ENCODE measurements at places on chromosomes 12 and 14. TPM values are rescaled to one million over a fixed set of nuclear protein-coding genes. Genes with fewer than 3 reads are reported as not detected.

DNA sequence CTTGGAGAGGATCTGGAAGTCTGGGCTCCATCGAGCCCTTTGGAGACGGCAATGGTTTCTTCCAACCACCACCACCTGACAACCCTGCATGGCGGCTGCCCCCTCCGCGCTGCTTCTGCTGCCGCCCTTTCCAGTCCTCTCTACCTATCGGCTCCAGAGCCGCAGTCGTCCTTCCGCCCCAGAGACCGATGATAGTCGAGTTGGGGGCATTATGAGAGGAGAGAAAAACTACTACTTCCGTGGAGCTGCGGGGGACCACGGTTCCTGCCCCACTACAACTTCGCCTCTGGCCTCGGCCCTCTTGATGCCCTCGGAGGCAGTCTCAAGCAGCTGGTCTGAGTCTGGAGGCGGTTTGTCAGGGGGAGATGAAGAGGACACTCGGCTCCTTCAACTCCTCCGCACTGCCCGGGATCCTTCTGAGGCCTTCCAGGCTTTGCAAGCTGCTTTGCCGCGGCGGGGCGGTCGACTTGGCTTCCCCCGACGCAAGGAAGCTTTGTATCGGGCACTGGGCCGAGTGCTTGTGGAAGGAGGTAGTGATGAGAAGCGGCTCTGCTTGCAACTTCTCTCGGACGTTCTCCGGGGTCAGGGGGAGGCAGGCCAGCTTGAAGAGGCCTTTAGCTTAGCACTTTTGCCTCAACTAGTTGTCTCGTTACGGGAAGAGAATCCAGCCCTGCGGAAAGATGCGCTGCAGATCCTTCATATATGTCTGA, 499 bp downstream of the TOGARAM1 start:
- peak; percentile 45 for DNase-seq

DNA sequence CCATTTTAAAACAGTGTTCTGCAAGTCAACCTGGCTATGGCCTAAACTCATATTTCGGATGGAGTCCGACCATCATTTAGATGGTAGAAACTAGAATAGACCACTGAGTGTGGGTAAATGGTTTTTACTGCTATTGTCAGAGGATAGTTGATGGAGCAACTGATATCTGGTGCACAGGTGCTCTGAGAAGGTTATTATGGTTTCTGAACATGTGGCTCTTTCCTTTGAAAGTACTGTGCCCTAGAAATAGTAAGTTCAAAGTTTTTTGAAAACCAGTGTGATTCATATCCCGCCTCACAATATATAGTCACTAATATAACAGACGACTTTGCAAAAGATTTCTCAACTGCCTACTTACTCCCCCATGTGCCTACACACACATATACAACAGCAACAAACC, 64.4 kb upstream of the BTG1 start:
- DNase-seq: no peak

Gene MYF5
- total RNA-seq: not detected

DNA sequence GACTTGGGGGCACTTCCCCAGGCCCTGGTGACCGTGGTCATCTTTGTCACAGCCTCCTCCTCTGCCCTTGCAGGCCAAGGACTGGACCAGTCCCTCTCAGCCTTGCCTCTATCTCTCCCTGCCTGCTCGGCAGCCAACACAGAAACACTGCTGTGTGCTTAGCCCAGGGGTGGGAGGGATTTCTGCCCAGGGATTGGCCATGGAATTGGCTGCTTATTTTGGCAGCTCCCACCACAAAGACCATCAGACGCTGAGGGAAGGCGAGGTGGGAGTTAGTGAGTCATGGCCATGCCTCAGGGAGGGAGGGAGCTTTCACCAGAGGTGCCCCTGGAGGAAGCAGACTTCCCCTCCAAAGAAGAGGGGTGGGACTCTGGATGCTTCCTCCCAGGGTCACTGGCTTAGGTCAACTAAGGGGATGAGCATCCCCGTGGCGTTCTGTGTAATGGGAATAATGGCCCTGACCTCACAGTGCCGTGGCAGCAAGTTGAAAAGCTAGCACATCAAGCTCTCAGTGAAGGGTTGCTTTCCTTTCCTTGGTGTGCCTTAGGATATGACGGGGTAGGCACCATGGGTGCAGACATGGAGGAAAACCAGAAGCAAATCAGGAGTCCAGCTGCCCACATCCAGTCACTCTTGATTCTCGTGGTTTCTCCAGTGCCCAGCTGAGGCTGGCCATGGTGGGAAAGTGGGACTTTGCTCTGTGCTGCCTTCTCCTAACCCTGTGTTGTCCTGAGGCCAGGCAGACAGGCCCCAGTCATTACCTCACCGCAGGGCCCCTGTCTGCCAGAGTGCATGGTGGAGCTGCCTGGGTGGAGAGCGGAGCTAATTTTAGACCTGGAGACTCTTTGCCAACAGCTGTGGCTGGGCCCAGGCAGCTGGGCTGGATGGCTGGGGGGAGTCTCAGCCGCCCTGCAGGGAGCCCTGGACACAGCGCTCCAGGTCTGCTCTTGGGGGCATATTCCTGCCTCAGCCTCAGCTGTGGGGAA, 21.4 kb downstream of the B4GALNT3 start:
- peak; percentile 6 for DNase-seq

Gene BEGAIN
- total RNA-seq: under 0.01 TPM

- DNase-seq: no peak
Measured at GRCh38 chr12:60398547-60398946, 802.7 kb downstream of the SLC16A7 start.

DNA sequence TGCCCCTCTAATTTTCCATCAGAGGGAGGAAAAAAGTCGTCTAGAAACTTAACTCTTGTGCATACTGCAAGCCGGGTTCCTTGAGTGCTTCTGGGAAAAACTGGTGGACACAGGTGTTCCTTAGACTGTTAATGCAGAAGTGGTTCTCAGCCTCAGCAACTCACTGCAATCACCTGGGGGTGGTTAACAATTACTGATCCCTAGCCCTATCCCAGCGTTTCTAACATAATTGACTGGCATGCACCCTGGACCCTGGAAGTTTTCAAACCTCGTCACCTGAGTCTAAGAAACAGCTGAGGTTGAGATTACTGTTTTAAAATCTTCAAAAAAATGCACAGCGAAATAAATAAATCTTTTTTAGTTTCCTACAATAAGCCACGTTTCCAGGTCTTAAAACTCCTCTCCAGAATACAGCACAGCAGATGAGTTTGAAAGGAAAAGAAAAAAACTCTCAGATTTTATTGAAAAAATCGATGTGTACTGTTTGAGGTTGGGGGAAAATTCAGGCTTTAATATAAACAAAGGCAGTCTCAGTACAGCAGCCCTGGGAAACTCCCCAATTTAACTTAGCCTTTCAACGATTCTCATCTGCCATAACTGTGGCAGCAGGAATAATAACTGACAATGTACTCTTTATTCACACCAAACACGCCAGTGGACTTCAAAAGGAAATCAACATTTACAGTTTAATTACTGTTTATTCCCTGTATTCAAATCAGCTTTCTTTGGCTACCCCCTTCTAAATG, 45.4 kb downstream of the PHLDA1 start:
- DNase-seq: peak; percentile 27

Gene GALNT8
- 0.13 TPM for total RNA-seq

- no peak for DNase-seq
Measured at GRCh38 chr12:52125476-52125900, 46.0 kb downstream of the SMIM41 start.

- no peak for DNase-seq
Measured at GRCh38 chr12:53510181-53510812, 3.0 kb upstream of the NPFF start.

- no peak for DNase-seq
Measured at GRCh38 chr14:75991753-75992152, 6.2 kb downstream of the IFT43 start.

GRCh38 chr12:27221625-27222387, 22.3 kb upstream of the STK38L start:
- DNase-seq: no peak

DNA sequence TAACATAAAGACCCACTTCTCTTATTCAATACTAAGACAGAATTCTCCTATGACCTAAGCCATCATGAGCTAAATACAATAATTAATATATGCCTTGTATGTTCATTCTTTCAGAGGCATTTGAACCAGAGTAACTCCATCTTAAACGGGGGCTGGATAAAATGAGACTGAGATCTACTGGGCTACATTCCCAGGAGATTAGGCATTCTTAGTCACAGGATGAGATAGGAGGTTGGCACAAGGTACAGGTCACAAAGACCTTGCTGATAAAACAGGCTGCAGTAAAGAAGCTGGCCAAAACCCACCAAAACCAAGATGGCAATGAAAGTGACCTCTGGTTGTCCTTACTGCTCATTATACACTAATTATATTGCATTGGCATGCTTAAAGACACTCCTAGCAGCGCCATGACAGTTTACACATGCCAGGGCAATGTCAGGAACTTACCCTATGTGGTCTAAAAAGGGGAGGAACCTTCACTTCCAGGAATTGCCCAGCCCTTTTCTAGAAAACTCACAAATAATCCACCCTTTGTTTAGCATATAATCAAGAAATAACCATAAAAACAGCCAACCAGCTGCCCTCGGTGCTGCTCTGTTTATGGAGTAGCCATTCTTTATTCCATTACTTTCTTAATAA, 260.7 kb downstream of the SSPN start:
- no peak for DNase-seq

- DNase-seq: peak; percentile 27
Measured at GRCh38 chr14:67413806-67414769, 2.1 kb upstream of the PLEK2 start.

GRCh38 chr12:62698701-62699101, 232.1 kb downstream of the MON2 start:
- peak; percentile 80 for DNase-seq
